ENCODE measurements at places on chromosomes 2 and 18.

GRCh38 chr2:32806857-32807256, 139.9 kb upstream of the LTBP1 start:
- no peak for DNase-seq

GRCh38 chr2:33342705-33343104, 133.7 kb upstream of the RASGRP3 start:
- DNase-seq, result no peak

DNA sequence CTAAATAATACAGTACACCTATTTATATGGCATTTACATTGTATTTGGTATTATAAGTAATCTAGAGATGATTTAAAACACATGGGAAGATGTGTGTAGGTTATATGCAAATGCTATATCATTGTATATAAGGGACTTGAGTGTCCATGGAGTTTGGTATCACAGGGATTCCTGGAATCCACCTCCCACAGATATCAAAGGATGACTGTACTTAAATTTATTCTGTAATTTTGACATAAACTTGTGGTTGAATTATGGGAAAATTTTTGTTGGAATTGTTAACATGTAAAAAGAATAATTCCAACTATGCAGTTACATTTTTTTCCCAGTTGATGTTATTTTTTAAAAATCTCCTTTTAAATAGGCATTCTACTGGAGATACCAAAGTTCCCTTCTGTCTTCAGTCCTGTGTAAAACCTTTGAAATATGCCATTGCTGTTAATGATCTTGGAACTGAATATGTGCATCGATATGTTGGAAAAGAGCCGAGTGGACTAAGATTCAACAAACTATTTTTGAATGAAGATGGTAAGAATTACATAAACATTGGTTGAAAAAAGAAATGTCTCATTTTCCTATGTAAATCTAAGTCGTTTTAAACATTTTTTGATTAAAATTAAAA, 24.1 kb downstream of the GLS start:
- DNase-seq, result no peak

GRCh38 chr2:168948621-168949212, 47.6 kb downstream of the G6PC2 start:
- DNase-seq, result no peak

GRCh38 chr2:236464140-236464539, 105.5 kb upstream of the ACKR3 start:
- no peak for DNase-seq

DNA sequence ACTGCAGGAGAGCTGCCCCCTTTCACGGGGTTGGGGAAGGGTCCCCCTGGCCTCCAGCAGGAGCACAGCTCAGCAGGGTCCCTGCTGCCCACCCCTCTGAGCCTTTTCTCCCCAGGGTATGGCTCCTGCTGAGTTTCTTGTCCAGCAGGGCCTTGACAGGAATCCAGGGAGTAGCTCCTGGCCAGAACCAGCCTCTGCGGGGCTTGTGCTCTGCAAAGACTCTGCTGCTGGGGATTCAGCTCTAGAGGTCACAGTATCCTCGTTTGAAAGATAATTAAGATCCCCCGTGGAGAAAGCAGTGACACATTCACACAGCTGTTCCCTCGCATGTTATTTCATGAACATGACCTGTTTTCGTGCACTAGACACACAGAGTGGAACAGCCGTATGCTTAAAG, 21.2 kb downstream of the FOSL2 start:
- no peak for DNase-seq

DNA sequence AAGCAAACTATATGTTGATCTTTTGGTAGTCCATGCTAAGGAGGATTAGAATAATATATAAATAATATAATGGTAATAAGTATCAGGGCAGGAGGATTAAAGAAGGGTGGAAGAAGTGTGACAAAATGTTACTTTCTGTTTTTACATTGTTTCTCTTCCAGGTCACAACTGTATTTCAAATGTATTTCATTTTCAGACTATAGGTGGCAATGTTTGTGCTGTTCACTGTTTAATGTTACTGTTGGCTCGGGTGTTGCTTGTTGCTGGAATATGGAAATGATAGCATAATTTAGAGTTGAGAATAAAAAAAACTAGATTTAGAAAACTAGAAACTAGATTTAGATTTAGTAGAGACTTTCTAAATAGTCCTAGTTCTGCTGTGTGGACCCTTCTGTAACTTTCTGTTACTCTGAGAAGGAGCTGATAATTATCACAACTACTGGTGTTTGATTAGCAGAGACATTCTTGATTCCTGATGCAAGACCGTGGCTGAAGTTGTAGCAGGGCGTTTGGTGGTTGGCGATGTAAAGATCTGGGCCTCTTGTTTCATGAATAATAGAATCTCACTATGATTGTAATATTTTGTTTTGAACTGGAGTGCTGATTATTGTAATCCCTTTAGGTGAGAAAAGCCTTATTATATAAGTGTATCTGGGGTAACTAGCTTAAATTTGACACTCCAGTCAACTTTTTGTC, 7.9 kb downstream of the NEDD4L start:
- no peak for DNase-seq

DNA sequence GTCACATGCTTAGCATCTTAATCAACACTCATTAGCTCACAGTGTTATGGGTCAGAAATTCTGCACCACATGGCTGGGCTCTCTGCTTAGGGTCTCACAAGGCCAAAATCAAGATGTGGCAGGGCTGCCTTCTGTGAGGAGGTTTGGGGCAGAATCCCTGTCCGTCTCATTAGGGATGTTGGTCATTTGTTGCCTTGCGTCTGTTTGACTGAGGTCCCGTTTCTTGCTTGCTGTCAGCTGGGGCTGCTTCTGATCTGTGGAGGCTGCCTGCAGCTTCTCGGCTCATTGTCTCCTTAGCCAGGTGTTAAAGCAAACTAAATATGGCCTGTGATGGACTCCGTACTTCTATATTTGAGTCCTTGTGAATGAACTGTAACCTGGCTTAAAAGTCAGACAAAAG, 146.5 kb downstream of the NDUFA10 start:
- DNase-seq, result no peak

GRCh38 chr2:160492401-160493226, 993 bp downstream of the RBMS1 start:
- peak; percentile 12 for DNase-seq

- no peak for DNase-seq
Measured at GRCh38 chr2:161104054-161104553, 56.1 kb upstream of the TANK start.

- no peak for DNase-seq
Measured at GRCh38 chr2:64341461-64341860, 112.5 kb upstream of the LGALSL start.

- DNase-seq, result no peak
Measured at GRCh38 chr2:156896294-156896693, 361.2 kb upstream of the GALNT5 start.

DNA sequence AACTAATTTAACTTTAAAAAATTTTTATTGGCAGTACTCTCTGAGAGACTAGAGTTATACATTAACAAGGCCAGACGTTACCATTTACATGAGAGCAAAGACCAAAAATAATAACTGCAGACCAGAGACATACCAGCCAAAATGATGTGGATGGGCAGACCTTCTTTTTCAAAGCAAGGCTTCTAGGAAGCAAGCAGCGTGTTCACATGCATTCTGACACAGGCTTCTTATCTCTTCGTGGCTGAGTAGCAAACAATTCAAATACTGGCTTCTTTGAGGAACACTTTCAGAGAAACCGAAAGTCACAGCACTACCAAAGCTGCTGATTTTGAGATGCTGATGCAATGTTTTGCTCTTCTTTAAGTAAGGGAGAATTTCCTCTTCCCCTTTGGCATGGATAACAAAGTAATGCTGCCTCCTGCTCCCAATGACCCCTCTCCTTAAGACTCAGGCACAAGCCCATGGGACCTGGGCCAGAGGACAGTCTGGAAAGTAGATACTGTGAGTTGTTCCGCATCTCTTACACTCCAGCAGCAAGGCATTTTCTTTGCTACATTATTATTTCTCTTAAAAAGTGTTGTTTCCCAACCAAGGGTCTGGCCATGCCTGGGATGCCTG, 181.9 kb downstream of the MREG start:
- no peak for DNase-seq
